Activated naive CD4-positive, alpha-beta T cell treated with Interleukin-2 at 50 U/mL for 16 hours (primary cell): ENCODE measurements at places on chromosomes 7 and 10.

DNA sequence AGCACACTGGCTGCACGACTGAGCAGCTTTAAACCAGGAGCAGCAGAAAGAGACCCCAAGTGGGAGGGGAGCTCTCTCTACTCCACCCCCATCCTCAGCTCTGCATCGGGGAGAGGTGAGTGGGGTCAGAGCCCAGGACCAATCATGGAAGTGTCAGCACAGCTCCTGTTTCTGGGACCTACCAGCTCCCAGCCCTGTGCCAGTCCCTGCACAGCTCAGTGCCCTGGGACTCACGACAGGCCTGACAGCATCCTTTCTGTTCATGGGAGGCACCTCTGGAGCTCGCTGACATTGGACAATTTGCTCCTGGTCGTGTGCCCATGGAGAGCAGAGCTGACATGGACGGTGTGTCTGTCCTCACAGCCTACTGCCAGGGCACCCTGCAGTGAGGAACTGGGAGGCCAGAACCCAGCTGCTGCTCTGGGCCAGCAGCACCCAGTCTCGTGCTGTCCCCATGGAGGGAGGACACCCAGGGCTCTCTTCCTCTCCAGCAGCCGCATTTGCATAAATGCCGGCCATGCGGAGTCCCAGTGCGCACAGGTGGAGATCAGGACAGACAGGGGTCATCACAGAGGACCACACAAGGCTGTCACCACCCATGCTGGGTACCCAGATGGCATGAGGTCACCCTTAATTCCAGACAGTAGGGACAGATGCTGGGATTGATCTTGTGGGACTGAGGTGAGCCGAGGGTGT is 45.9 kb upstream of the MSMB start:
- no peak for DNase-seq

DNA sequence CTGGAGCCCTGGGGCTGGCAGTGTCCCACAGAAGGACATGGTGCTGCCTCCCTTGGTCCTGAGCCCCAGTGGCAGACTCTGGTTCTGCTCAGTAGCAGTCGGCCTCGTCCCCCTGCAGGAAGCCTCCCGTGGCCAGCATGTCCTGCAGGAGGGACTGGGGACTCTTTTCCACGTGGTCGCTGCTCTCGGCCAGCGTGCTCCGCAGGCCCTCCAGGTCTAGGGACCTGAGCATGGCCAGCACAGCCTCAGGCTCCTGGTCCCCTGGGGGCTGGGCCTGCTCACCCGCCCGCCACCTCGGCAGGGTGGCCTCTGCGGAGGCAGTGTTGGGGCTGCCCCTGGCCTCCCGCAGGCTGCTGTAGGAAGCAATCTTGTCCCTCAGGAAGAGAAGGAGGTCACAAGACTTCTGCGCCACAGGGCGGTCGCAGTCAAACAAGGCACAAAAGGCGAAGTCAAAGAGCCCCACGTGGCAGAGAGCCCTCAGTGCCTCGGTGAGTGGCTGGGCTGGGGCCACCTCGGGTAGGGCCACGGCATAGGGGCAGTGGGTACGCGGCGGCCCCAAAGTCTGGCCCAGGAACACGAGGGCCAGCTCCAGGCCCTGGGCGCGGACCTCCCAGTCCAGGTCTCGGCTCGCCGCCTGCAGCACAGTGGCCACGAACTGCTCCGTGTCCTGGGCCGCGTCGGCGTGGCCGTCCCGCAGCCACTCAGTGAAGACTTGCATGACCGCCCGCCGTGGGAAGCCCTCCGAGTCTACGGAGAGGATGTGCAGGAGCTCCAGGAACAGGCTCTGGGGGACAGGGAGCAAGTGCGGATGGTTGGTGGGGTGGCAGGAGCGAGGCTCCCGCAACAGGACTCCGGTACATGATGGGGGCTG is 17.1 kb downstream of the BRAT1 start:
- no peak for DNase-seq

DNA sequence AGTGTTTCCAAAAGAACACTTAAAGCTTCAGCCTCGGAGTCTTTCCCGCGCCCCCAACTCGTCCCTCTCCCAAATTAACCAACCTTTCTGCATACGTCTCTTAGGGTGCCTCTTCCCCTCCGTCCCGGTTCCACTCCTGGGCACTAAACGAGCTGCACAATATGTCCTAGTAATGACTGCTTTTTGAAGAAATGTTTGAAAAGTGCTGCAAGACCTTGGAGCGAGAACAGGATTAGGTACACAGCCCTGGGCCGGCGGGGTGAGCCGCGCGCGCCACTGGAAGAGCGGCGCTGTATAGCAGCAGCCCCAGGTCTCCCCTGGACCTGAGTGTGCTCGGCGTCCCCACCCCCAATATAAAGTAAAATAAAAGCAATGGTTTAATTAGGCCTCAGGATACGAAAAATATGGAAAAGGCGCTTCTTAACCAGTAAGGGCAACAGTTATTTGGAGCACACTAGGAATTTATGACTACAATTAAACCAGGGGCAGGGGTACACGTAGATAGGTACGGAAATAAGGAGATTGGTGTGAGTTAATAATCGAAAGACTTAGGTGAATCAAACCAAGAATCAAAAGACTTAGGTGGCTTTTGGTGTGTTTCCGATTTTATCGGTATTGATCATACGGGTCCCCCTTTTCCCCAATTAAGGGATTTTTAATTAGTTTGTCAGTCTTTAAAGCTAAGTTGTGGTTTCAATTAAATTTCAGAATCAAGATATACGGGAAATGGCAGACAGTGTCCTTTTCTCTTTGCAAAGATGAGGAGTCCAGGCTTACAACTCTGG is 1.9 kb downstream of the TET1 start:
- no peak for DNase-seq

GRCh38 chr10:20714518-20714917 is 182.6 kb downstream of the NEBL start:
- DNase-seq, result no peak

GRCh38 chr7:143960813-143961610 is 6.4 kb downstream of the OR2F1 start:
- no peak for DNase-seq

GRCh38 chr7:129343099-129343700 is 91.0 kb upstream of the STRIP2 start:
- DNase-seq, result no peak

DNA sequence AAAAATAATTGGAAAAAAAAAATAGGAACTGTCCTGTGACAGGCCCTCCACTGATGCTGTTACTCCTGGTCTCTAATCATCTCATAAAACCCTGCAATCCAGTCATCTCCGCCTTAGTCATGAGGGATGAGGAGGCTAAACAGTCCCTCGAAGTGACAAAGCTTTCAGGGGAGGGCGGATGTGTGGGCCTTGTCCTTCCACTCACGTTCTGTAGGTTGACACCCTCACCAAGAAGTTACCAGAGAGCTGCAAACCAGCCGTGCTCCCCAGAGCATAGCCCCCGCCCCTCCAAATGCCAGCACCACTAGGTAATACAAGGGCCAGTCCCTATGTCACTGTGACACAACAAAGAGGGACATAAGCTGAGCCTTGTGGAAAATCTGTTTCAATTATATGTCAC is 11.9 kb downstream of the COBL start:
- DNase-seq, result no peak

DNA sequence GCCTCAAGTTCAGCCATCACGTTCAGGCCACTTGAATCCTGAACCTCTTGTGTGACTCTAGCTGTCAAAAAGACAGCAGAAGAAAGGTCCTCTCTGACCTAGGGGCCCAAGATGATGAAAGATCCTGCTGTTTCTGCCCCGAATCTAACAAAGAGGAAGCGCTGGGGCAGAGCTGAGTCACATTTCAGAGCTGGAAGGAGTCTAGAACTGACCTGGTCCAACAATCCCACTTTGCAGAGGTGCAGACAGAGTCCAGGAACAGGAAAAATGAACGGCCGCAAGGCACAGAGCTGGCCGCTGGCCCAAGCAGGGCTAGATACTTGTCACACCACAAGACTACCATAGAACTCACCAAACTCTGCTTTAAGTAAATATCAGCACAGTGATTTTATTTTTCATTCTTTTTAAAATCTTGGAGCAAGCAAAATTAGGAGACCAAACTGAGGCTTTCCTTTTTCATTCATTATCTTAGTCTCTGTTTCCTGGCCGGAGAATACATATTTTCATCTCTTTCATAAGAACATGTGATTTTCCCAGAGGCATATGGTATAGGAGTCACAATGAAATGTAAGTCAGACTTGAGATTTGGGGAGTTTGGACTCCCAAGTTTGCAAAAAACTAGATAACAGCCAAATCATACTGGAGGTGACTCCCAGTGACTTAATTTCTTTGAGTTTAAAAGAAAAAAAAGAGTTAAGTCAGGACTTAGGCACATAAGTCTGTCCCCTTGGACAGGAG is 52.8 kb downstream of the CHST15 start:
- no peak for DNase-seq

- DNase-seq, result no peak
Measured at GRCh38 chr7:23074443-23075261, 30.9 kb upstream of the KLHL7 start.

GRCh38 chr10:60230892-60231291 is 158.8 kb downstream of the ANK3 start:
- DNase-seq, result no peak

GRCh38 chr7:69318794-69319193 is 279.5 kb upstream of the AUTS2 start:
- DNase-seq, result no peak

GRCh38 chr7:17044396-17044795 is 162.6 kb upstream of the AGR3 start:
- no peak for DNase-seq

- DNase-seq, result no peak
Measured at GRCh38 chr10:68121020-68121743, 11.9 kb downstream of the MYPN start.

DNA sequence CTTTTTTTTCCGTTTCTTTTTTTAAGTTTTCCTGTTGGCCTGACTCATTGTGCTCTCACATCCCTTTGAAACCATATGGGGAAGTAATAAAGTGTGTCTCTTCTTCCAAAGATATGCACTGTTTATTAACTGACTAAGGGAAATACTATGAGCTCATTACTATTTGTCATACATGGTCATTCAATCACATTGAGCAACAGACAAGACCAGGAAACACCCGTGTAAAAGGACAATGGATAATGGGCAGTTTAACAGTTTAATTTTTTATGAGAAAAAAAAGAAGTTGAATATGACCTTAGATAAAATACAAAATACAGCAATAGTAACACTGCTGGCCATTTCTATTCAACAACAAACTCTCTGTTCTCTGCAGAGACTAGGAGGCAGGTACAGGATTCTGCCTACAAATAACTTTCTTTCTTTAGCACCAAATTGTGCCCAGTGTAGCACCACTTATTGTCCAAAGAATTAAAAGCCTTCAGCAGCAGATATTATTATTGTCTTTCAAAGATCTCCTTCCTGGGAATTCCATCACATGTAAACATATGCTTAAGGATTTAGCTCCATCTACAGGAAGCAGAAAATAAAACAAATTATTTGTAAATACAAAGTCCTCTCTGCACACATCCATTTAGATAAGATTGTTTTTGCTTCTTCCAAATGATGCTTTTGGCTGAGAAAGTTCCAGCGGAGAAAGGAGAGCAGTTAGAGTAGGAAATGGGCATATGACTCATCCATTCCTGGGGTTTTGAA is 55.0 kb upstream of the AKR1E2 start:
- no peak for DNase-seq

DNA sequence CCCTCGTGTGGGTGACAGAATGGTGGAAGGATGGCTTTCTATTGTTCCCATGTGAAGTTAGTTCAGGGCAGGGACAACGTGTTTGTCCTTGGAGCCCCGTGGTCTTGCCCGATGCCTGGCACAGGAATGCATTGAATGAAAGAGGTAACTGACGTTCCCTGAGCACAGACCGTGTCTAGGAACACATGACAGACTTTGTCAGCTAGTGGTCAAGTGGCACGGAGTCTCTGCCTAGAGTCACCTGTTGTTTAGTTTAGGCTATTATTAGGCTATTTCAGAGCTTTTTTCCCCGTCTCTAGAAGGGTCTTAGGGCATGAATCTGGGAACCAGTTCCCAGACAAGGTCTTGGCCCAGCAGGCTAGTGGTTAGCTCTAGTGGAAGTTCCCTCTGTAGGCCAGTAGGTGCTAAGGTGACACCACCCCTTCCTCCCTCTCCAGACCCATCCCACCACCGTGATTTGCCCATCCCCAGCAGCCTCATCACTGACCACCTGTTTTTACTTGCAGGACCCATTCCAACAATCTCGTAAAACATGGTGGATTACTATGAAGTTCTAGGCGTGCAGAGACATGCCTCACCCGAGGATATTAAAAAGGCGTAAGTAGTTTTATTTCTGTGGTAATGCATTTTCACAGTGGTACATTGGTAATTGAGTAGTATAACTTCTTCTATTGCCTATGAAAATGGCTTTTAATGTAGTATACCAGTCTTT is 21.4 kb downstream of the DNAJB6 start:
- no peak for DNase-seq

GRCh38 chr7:49245062-49245461 is 320.7 kb downstream of the CDC14C start:
- DNase-seq, result no peak

DNA sequence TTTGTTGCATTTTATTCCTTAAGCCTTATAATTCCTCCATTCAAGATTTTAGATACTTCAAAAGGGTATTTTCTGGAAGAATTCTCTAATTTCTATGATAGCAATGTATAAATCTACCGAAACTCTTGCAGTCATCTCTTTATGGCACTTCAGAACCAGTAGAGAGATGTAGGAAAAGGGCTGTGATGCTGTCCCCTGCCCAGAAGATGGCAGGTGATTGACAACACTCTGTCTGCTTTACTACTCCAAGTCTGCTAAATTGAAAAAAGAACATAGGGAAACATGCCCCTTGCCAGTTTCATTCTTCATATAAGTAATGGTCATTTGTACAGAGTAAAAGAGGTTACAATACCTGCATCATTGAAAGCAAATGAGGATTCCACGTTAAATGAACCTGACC is 5.1 kb downstream of the TCTN3 start:
- DNase-seq, result no peak

GRCh38 chr10:15244635-15245197 is 76.2 kb upstream of the NMT2 start:
- DNase-seq, result no peak

DNA sequence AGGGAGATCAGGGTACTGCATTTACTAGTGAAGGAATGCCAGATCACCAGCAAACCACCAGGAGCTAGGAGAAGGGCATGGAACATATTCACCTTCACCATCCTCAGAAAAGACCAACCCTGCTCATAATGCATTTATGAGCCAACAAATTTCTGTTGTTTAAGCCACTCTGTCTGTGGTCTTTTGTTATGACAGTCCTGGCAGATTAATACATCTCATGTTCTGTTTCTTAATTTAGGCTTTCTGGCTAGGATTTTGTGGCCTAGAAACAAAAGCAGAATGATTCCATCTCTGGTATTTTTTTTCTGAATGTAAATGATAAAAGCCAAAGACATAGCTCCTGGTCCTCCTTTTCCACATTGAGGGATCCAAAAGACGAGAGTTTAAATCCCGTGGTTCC is 797.9 kb downstream of the TYW1 start:
- no peak for DNase-seq

DNA sequence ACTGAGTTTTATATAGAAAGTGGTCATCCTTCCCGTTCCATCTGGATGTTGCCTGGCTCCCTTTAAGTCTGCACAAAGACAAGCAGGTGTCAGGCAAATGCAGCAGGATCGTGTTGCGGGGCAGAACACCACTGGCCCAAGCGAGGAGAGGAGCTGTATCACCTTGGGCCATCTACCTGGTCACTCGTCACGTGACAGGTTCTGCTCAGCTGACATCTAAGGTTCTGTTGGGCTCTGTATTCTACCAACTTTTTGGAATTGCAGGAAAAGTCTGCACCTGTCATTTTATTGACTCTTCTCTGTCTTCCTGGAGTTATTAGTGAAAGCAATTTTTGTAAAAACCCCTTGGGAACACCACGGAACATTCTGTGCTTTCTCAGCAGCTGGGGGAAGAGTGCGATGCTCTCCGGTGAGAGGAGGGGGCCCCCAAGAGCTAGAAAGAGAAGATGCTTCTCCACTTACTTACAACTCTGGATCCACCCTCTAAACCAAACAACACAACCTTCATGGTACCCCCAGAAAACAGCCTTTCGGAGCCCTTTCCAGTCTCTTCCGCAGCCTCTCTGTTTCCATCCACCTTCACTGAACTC is 83.4 kb upstream of the NMT2 start:
- DNase-seq, result no peak
